Body of pancreas (tissue), 4 donors: ENCODE measurements at places on chromosomes 4 and X. TPM values are rescaled to one million over a fixed set of nuclear protein-coding genes. Genes with fewer than 3 reads are reported as not detected.

DNA sequence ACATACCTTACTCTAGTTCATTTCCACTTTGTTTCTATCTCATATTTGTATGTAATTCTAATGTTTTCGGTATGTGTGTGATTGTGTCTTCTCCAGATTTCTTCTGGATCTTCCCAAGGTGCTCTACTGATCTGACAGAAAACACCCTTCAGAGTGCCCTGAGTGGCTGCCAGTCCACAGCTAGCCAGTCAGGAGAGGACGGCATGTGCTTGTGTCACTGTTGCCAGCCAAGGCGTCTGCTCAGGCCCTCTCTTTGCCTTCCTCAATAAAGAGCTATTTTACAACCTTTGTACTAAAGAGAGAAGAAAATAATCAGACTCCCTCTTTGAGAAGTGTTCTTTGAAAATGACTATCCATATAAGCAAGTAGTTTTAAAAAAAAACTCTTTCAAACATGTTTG is 29.0 kb downstream of the CD99L2 start:
- peaks cover 19% of the 10 kb centered on the region for H3K4me1 ChIP-seq
- H3K27me3 ChIP-seq: no peaks in the 10 kb centered on the region
- no peaks in the 10 kb centered on the region for H3K36me3 ChIP-seq
- H3K27ac ChIP-seq: no peak overlapping the region

TCEAL1 gene
- total RNA-seq: 28.0 TPM

AFM gene
- total RNA-seq: 0.33 TPM

GRCh38 chr4:76779740-76780459 is 118.0 kb downstream of the SOWAHB start:
- H3K27me3 ChIP-seq: no peaks in the 10 kb centered on the region
- no peaks in the 10 kb centered on the region for H3K4me1 ChIP-seq
- no peak overlapping the region for H3K4me3 ChIP-seq
- no peaks in the 10 kb centered on the region for H3K36me3 ChIP-seq
- no peak overlapping the region for H3K27ac ChIP-seq

DNA sequence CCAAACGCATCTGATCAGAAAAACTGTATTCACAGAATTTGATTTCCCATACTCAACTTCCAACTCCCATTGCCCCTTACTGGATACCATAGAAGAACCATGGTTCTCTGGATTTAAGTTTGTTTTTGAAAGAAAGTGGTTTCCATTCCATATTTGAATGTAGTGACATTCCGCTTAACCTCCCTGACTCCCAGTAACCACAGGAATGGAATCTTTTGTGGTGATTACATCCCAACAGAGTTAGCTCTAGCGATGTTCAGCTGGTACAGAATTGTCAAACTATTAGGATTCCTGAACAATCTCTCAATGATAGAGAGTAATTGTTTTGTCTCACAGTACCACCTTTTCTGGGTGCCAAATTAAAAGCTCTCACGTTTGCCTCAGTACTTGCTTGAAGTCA is 1.7 kb downstream of the NUDT10 start:
- H3K27me3 ChIP-seq: no peaks in the 10 kb centered on the region
- no peaks in the 10 kb centered on the region for H3K36me3 ChIP-seq
- no peaks in the 10 kb centered on the region for H3K4me1 ChIP-seq
- no peak overlapping the region for H3K27ac ChIP-seq
- H3K4me3 ChIP-seq: no peak overlapping the region
- DNase-seq: no peak

GRCh38 chrX:38699696-38700095 is 101.6 kb upstream of the MID1IP1 start:
- no peaks in the 10 kb centered on the region for H3K36me3 ChIP-seq
- H3K27me3 ChIP-seq: no peaks in the 10 kb centered on the region
- H3K4me3 ChIP-seq: no peak overlapping the region
- DNase-seq: no peak

DNA sequence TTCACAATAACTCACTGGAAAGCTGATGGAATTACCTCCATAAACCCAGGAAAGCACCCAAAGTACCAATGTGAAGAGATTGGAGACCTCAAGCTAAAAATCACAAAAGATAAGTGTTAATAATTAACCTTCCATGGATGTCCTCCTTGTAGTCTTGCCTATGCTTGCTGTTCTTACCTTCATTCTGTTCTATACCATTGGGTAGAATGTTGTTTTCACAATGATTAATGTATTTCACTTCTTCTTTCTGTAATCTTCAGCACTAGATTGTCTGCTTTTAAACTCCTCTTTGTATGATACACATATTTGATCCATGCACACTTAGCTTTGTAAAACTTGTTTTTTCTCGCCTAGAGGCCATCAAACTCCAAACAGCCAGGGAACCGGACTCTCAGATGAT is 570.3 kb downstream of the RAPGEF2 start:
- H3K4me1 ChIP-seq: peaks cover 17% of the 10 kb centered on the region
- no peaks in the 10 kb centered on the region for H3K36me3 ChIP-seq
- no peak overlapping the region for H3K4me3 ChIP-seq
- no peak overlapping the region for H3K27ac ChIP-seq
- H3K27me3 ChIP-seq: no peaks in the 10 kb centered on the region

DNA sequence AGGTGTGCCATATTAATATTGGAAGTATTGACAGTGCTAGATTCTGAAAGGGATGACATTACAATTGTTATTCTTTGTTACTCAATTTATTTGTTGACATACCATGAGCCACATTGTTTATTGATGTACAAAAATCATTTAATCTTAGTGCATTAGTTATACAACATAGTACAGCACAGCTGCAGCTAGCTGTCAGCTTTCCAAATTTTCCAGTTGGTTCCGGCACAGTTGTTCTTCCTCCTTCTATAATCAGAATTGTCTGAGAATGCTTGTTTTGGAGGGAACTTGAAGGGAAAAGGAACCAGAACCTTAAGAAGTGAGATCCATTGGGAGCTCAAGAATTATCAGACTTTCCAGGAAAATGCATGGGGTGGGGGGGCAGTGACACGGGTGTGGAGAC is 281.4 kb downstream of the ZIC3 start:
- H3K27me3 ChIP-seq: no peaks in the 10 kb centered on the region
- H3K36me3 ChIP-seq: no peaks in the 10 kb centered on the region
- DNase-seq: no peak

DNA sequence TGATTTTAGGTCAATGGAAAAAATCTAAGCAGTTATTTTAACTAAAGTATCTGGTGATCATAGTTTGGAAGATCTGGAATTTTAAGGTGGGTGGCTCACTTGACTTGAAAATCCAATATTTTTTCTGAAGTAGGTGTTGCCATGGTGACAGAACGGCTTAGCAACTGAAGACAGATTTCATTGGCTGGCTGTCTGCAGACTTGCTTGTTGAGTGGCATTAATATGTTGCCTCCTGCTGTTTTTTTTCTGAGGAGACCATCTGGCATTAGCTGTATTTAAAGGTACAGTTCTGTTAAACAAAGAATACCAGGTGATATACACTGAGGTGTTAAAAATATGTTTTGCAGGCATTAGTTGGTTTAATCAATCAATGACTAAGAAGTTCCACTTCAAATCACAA is 19.8 kb downstream of the CPE start:
- H3K4me1 ChIP-seq: no peaks in the 10 kb centered on the region
- H3K27me3 ChIP-seq: no peaks in the 10 kb centered on the region
- H3K36me3 ChIP-seq: no peaks in the 10 kb centered on the region
- H3K4me3 ChIP-seq: no peak overlapping the region

DNA sequence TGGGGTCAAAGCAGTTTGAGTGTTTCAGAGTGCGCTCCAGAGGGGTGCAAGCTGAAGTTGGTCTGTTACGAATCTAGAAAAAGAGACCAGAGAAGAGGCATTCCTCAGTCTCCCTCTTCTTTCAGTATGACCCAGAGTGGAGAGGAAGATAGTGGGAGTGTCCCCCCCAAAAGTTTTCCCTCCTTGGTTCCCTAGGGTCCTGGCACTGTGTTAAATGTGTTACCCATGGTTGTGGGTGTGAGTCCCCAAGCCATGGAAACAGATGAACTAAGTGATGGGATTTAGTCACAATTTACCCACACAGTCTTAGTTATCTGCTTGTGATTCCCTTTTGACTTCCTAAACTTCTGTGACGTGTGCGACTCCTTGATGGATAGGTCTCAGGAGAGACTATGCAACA is 27.0 kb upstream of the NAF1 start:
- H3K27me3 ChIP-seq: no peaks in the 10 kb centered on the region
- no peaks in the 10 kb centered on the region for H3K4me1 ChIP-seq
